ENCODE measurements at places on chromosomes 6 and 20.
A peak's percentile ranks its signal among the peaks of the same experiment; 100 is the strongest.

DNA sequence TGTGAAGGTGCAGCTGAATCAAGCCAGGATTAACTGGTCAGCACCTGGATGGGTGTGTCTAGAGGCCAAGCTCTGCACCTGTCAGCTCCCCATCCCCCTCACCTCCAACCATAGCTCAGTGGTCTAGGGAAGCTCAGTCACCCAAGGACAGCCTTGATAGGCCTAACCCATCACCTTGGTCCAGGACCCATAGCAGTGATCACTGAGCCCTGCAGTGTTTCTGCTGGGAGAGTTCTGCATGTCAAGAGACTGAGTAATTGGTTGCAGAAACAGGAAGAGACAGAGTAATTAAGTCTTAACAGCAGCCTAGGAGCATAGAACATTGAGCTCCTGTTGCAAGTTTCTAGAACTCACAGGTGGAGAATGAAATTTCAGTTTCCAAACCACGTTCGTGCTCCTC is 18.7 kb upstream of the RALGAPB start:
- no peak for DNase-seq

DNA sequence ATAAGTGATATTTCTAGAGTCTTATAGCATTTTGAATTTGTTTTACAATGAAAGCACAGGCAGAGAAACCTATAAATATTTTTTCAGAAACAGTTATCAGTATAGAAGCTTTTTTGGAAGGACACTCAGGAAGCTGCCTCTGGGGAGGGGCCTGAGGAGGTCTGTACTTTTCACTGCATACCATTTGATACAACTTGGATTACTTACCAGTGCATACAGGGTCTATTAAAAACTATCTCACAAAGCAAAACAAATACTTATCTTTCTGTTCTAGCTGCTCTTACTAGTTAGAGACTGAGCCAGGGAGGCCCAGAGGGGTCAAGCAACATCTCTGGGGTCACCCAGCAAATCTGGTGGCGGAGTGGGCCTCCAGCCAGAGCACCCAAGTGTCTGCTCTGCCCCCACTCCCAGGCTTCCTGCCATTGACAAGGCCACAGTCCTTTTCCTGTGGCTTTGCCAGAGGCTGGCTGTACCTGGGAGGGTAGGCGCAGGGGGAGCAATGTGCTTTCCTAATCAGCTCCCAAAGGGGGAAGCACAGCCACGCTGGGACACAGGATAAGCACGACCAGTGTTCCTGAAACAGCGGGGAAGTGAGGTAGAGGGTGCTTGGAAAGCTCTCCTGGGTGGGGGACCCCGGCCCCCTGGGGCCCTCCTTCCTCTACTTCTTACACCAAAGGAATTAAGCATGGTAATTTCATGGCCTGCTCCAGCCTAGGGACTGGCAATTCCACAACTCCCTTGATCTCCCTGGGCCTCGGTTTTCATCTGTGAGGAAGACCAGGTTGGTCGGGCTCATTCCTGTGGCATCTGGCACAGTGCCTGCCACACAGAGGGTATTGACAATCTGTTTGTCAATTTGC is 7.8 kb downstream of the TCF15 start:
- DNase-seq: no peak

- no peak for DNase-seq
These were observed 185.3 kb downstream of the ADAT2 start for GRCh38 chr6:143264986-143265764.

DNA sequence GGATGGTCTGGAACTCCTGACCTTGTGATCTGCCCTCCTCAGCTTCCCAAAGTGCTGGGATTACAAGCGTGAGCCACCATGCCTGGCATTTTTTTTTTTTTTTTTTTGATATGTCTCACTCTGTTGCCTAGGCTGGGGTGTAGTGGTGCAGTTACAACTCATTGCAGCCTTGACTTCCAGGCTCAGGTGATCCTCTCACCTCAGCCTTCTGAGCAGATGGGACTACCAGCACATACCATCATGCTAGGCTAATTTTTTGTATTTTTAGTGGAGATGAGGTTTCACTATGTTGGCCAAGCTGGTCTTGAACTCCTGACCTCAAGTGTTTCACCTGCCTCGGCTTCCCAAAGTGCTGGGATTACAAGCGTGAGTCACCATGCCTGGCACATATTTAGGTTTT is 34.3 kb downstream of the PHF20 start:
- DNase-seq: no peak

DNA sequence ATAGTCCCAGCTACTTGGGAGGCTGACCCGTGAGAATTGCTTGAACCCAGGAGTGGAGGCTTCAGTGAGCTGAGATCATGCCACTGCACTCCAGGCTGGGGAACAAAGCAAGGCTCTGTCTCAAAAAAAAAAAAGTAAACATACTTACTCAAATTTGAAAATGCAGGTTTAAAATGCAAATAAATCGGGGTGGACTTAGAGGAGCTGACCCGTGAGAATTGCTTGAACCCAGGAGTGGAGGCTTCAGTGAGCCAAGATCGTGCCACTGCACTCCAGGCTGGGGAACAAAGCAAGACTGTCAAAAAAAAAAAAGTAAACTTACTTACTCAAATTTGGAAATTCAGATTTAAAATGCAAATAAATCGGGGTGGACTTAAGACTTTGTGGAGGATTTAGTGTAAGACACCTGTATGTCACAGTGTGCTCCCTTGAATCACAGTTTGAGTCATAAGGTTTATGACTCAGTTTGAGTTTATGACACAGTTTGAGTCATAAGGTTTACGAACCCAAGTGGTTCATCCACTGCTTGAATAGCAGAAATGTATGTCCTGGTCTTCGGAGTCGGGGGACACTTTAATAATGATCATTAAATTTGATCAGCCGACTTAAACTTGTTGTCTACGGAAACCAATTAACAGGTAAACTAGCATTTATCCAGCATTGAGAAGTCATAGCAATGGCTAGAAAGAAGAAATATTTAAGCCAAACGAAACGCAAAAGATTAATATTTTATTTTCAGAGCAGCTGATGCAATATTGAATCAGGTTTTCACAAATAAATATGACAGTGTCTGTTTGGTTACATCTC is 6.8 kb upstream of the MRPS10 start:
- DNase-seq: no peak

DNA sequence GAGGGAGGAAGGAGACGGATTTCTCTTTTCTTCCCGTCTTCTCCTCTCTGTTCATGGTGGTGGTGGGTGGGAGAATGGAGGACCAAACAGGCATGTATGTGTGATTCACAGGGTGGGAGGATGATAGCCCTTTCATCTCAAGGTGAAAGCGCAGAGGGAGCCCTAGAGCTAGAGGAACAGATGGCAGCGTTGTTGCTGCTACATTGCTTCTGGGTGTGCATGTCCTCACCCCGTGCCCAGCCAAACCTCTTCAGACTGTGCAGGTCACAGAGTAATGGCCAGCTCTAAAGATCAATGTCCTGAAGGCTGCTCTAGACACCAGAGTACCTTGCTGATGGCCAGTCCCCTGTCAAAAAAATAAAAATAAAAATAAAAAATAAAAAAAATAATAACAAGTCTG is 301.8 kb downstream of the TBC1D7 start:
- DNase-seq: no peak

DNA sequence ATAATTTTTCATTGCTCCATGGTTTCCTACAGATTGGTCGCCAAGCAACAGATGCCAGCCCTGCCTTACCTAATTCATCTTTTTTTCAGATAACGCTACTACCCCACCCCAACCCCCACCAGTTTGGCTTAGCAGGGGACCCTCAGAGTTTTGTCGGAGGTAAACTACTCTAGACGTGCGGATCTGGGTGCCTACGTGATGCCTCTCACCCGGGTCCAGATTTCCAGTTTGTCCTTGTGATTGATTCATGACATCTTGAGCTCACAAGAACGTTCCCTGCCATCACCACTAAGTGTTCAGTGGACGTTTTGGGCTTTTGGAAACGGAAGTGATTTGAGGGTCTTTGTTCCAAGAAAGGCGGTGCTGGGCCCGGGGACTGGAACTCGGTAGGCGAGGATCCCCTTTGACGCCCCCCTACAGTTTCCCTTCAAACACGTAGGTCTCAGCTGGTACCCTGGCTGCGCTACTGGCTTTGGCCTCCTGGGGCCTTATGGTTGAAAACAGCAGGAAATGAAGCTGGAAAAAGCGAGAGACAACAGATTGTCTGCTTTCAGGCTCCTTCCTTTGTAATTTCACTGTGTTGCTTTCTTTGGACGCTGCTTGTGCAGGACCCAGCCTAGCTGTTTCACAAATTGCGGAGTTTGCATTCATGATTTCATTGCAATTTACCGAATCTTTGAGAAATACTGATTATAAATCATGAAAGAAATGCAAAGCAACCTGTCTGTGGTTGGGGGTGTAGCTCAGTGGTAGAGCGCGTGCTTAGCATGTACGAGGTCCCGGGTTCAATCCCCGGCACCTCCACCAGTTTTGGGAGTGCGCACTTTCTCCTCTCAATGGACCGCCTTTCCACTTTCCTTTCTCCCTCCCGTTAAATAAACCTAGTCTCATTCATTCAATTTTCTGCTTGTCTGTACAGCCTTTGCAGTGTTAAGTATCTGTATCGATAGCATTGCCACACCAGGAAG is 81.0 kb downstream of the GPX5 start:
- no peak for DNase-seq

- DNase-seq: no peak
These were observed 129.3 kb downstream of the AFG1L start for GRCh38 chr6:108423982-108424705.

DNA sequence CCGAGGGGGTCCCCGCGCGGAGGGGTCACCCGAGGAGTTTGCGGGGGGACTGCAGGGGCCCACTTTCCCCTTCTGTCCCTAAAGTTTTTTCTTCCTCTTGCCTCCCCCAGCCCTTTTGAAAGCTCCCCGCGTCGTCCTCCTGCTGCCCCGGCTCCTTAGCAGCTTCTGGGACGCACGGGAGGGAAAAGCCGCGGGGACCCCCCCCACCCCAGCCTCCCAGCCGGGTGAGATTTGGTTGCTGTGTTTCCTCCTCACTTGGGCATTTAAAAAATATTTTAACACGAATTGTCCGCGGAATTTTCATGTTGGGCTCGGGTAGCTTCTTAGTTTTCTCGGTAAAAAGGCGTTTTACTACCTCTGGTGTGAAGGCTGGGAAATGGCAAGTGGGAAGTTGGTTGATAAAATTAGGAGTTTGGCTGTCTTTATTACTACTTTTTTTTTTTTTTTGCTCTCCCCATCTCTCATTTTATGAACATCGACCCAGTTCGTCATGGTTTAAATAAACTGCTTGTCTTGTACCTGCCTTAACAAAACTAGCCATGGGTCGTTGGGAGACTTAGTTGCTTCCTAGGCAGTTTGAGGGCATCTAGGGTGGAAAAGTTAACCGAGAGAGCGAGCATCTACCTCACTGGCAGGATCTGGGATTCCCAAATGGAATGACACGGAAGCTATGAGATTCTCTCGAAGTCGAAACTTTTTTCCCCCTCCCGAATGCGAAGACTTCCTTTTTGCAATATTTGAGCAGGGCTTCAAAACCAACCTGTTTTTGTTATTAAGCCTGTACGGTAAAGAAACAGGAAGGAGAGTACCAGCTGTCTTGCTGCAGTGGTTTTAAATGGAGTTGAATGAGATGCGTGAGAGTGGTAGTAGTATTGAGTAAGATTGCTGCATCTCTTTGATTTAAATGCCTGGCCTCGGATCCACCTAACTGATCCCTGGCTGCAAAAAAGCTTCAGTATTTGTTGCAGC is 868 bp downstream of the NCOA3 start:
- DNase-seq: peak; percentile 26

DNA sequence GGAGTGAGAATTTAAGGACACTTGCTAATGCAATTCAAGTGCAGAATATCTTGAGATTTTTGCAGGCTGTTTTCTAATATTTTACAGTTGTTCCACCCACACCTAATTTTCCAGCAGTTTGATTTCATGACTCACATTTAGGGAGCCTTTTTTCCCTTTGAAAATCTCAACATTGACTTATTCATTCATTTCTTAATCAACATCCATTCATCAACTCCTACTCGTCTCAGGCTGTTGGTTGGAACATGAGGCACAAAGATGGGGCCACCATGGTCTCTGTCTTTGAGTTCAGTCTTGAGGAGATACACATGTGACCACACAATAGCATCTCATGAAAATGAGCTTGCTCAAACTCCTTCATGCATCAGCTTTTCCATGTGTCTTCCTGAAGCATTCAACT is 135.6 kb downstream of the UNC5CL start:
- DNase-seq: no peak

GRCh38 chr20:25045343-25045712 is 12.6 kb downstream of the ACSS1 start:
- DNase-seq: no peak

DNA sequence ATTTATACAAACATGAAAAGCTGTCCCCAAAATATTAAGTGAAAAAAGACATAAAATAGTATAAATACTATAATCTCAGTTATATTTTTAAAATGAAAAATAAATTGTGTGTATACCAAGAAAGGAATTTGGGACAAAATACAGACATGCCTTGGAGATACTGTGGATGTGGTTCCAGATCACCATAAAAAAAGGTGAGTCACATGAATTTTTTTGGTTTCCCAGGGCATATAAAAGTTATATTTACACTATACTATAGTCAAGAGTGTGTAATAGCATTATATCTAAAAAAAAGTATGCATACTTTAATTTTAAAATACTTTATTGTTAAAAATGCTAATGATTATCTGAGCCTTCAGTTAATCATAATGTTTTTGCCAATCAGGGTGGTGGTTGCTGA is 17.4 kb upstream of the SDHAF4 start:
- DNase-seq: no peak

DNA sequence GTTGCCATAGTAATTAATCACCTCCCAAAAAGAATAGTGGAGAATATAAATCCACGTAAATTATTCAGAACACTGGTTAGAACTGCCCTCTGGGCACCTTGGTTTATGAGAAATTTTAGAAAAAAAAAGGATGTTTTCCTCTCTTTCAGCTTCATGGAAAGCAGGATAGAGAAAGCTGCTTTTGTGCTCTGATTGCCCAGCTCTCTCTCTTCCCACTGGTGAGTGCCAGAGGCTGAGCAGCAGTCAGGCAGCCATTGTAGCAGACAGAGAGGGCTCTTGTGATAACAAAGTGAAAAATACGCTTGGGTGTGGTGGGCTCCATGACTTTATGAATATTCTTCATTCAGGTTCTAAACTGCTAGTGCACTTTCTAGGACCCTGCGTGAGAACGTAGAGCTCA is 26.4 kb downstream of the SLC35F1 start:
- DNase-seq: no peak

GRCh38 chr6:16648003-16648402 is 113.3 kb downstream of the ATXN1 start:
- DNase-seq: no peak

Measured in upper lobe of left lung (tissue), 6 donors.